Tibial nerve (tissue), 4 donors: ENCODE measurements at places on chromosomes 13 and 19. TPM values are rescaled to one million over a fixed set of nuclear protein-coding genes. Genes with fewer than 3 reads are reported as not detected.

Gene RANBP3
- 75.4 TPM for total RNA-seq

GRCh38 chr19:20661150-20661819 lies at the start of gene ZNF626:
Gene ZNF626 (minus strand): TSS chr19:20661571. CDS start chr19:20661446, 125 bp downstream.
- DNase-seq: peak; percentile 100

GRCh38 chr19:1164684-1165531 lies 9.2 kb downstream of the SBNO2 start:
- DNase-seq: no peak

DNA sequence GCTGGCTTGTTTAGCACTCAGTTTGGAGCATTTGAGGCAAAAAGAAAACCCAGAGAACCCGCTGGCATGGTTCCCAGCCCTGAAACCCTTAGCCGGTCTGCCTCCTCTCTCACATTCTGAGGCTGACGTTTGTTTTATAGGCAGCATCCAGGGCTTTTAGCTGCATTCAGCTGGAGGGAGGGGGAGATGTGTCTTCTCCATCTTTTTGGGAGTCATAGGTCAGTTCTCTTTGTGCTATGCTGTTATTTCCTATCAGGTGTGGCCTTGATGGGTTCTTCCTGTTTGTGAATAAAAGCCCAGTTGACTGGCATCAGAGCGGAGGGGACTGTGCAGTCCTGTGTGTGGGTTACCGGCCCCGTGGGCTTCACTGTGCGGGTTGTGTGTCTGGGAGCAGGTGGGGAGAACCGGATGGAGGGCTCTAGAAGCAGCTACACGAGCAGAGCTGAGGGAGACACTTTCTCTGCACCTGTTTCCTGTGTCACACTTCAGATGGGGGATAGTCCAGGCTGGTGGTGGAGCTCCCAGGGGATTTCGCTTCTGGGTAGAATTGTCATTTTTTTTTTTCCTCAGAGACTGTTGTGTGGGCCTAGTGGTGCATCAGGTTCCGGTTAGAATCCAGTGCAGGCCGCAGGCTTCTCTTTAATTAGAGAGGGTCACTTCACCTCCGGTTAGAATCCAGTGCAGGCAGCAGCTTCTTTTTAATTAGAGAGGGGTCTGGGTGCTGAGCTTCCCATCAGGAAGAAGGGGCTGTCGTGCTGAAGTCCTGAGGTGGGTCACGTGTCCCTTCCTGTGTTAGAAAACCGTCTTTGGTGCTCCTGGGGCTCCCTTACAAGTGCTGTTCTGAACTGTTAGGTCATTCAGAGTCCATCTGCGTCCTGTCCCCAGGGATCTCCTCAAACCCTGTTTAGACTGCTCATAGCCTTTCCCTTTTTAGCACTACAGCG lies 69.6 kb downstream of the ARHGEF7 start:
- DNase-seq: no peak

- no peak for DNase-seq
Measured at GRCh38 chr13:23561261-23561660, 9.0 kb upstream of the TNFRSF19 start.

DNA sequence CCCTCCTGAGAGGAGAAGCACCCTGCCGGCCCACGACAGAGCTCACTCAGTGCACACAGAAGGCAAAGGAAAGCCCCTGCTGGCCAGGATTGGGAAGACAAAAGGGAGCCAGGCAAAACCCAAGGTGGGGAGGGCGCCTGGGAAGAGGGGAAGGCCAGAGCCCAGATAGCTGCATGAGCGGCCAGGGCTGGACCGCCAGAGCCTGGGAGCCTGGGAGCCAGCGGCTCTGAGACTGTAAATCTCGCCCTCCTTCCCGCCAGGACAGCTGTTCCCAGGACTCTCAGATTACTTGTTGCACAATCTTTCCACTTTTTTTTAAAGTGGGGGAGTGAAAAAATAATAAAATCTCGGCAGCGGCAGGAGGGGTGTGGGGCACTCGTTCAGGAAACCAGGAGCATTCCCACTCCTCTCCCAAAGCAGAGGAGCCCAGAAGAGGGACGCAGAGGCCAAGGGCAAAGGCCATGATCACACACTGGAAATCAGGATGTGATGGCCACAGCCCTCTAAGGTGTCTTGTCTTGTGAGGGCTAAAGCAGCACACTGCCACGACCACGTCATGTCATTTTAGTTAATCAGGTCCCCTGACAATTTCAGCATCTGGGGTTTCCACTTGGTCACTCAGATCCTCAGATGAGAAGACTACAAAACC lies 19.6 kb upstream of the EPHX3 start:
- DNase-seq: peak; percentile 56
